ACHN (cell line): ENCODE measurements at places on chromosomes 2 and 18.
A peak's percentile ranks its signal among the peaks of the same experiment; 100 is the strongest.

DNA sequence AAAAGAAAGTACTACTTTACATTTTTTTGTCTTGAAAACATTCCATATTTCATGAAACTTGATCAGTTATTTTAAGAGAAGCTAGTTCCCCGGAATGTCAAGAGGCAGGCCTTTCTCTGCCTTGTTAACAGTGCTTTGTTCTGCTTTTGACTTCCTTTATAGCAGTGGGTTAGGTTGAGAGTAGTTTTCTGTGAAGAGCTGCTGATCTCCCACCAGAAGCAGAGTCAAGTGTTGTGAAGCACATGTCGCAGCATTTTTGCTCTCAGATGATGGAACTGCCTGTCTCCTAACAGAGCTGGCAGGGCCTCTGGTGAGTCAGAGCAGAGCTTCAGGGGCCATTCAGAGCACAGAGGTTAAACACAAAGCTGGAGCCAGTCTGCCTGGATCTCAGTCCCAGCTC, 871.8 kb downstream of the SLC4A3 start:
- peak; percentile 55 for DNase-seq

DNA sequence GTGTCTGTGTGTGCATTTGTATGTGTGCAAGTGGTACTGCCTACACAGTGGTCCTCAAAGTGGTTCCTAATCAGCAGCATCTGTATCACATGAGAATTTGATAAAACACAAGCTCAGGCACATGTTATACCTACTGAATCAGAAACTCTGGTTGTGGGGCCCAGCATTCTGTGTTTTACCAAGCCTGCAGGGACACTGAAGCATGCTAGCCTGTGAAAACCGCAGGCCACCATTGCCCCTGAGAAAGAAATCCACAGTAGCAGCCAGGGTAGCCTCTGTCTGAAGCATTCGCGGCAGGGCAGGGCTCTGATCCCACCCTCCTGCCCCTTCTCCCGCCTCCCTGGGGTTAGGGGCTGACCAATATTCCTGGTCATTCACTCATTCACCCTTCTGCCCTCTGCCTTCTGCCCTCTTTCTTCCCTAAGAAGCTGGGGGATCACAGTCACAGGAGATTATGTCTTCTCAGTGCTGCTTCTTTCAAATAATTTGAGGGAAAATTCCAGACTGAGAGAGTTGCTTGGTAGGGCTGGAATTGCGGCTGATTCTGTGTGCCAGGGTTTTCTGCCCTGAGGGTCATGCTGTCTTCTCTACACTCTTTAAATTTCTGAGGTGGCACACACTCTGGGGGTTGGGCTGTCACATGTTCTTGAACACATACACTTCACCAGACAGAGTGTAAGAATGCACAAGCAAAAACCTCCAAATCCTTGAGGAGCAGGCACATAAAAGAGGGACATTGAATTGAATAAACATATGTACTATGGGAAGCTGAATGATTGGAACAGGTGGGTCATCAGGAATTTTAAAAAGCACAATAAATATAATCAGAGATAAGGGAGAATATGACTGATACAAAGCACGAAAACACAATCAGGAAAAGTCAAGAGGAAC, 126.6 kb upstream of the SEC11C start:
- no peak for DNase-seq

- no peak for DNase-seq
Measured at GRCh38 chr2:146598791-146599190, 1246.0 kb upstream of the ACVR2A start.

- DNase-seq: no peak
Measured at GRCh38 chr2:197204519-197205250, 105.9 kb downstream of the ANKRD44 start.

DNA sequence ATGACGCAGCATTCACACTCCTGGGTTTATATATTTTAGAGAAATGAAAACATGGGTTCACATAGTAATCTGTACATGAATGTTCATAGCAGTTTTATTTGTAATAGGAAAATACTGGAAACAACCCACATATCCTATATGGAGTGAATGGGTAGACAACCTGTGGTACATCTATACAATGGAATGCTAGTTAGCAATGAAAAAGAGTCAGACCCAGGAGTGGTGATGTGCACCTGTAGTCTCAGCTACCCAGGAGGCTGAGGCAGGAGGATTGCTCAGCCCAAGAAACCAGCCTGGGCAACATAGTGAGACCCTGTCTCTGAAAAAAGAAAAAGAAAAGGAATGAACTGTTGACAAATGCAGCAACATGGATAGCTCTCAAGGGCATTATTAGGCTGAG, 25.9 kb downstream of the AFTPH start:
- no peak for DNase-seq

- no peak for DNase-seq
Measured at GRCh38 chr2:218329027-218329825, 27.4 kb upstream of the CATIP start.

DNA sequence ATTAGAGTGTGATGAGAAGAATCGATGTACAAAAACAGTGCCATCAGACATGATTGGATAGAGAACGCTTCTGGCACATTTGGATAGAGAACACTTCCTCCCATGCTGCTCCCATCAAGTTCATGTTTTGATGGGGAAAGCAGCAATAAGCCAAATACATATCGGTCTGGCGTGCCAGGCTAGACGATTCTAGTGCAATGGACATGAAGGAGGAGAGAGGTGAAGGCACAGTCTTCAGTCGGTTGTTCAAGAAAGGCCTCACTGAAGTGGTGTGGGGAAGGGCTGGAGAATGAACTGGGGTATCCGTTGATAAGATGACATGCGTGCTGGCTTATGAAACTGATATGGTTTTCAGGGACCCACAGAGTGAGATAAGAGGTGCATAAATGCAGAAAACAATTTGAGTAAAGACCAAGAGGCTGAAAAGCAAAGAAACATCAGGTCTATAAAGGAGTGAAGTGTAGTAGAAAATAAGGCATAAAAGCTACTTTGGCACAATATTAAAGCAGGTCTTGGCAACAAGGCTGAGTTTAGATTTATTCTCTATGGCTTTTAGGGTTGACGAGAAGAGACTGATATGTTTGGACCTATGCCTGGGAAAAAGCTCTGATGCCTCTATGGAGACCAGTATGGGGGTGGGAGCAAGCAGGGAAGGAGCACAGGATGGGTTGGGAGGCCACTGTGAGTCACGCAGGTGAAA, 117.6 kb upstream of the PIEZO2 start:
- no peak for DNase-seq

DNA sequence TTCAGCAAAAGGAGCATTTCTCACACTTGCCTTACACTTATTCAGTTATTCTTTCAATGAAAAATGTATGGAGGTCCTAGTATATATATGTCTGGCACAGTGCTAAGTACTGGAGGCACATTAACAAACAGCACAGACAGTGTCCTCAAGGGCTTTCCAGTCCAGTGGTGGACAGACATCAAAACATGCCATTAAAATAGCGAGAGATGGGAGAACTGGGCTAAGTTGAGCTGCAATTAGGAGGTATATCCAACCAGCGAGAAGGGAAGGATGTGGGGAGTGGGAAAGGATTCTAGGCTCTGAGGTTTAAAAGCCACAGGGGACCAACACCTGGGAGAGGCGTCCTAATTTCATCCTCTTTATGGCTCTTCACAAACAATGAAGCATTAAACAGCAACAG, 127.5 kb upstream of the TTC39C start:
- DNase-seq: no peak

DNA sequence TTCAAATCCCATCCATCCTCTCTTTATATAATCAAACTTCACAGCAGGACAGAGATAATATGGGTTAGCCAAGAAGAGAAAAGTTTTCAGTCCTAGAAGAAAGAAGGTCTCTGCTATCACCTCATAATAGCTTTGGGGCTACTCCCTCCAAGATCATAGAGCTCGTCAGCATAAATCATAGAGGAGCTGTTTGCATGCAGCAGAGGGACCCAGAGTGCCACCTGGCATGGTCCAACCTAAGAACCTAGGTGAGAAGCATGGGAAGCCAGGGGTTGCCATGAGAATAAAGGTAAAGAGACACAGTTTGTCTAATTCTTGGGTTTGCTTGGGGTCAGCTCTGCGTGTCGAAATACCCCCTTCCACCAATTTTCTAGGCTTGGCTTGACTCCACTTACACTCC, 87.1 kb upstream of the CYP1B1 start:
- no peak for DNase-seq

DNA sequence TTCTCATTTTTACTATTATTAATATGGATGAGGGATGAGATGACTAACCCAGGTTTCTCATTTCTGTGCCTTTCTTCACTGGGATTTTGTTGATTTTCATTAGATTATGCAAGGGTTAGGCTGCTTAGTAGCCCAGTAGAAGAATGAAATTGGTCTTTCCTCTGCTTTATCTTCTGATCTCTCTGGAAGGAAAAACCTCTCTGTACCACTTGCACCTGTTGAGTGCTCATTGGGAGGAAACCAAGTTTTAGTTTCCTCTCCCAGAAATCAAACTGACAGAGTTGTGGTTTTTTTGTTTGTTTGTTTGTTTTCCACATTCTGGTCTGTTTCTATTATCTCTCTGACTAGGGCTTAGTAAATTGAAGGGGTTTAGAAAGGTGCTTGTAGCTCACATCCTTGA, 60.8 kb downstream of the KIAA1328 start:
- DNase-seq: no peak

DNA sequence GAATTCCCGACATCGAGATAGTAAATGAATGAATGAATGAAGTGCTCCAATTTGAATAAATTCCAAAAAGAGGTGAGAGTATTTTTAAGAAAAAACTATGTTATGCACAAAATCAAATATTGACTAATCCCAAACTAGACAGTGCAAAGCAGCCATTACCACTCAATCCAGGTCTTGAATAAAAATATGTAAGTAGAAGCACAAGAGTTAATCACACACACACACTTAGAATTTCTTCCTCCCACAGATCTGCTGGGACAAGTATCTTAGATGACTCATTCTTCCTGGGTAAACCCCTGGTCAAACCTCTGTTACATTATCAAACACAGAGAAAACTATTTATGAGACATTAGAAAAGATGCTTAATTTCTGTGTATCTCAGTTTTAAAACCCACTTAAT, 102.0 kb downstream of the PLA2R1 start:
- peak; percentile 55 for DNase-seq

GRCh38 chr2:233974530-233975071, 57.4 kb downstream of the TRPM8 start:
- DNase-seq: peak; percentile 100

DNA sequence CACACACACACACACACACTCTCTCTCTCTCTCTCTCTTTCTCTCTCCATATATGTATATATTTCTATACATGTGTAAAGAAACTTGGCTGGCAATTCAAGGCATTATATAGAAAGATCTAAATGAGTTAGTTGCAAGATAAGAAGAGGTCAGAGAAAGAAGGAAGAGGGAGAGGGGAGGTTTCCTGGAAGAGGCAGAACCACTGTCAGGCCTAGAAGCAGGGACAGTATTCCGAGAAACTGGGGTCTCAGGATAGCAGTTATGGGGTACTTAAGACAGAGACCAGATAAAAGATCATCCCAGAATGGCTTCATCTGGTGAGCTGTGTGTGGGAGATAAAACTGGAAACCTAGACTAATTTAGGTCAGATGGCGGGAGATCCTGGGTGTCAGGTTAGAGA, 180.8 kb downstream of the CAMKMT start:
- no peak for DNase-seq

DNA sequence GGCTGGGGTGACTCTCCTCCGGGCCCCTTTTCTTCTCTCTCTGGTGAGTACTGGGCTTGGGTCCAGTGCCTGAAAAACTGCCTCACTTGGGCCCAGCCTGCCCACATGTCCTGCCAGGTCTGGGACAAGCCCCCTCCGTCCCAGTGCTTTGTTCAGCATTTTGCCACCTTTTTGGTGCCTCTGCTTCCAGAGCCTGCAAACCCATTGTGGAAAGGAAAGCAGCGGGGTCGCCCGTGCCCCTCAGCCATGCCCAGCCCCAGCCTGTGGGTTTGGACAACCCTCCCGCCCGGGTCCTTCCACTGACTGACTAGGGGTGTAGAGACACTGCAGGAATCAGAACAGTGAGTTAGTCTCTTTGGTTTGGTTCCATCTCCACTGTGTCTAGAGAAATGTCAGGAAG, 140.7 kb upstream of the ALKAL2 start:
- DNase-seq: no peak

- no peak for DNase-seq
Measured at GRCh38 chr2:127308586-127309138, 14.7 kb upstream of the ERCC3 start.

GRCh38 chr2:140929849-140930248, 1201.0 kb downstream of the LRP1B start:
- DNase-seq: no peak

- peak; percentile 42 for DNase-seq
Measured at GRCh38 chr2:183093857-183094657, 15.5 kb downstream of the DUSP19 start.

- no peak for DNase-seq
Measured at GRCh38 chr2:38074058-38074763, 1.7 kb downstream of the CYP1B1 start.

DNA sequence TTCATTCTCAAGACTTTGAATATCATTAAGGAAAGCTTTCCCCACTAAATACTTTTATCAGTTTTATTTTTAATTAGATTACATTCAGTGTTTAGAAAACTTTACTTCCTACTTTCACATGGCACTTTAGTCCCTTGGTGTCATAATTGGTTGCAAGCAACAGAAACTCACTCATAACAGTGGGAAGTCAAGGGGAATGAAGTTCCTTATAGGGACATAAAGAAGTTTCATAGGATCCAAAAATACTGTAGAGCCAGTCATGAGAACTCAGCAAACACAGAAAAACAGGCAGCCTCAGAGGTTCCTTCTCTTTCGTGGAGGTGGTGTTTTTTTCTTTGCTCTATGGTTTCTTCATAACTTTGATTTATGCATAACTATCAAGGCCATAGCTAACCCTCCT, 809.0 kb downstream of the BCL11A start:
- DNase-seq: no peak

DNA sequence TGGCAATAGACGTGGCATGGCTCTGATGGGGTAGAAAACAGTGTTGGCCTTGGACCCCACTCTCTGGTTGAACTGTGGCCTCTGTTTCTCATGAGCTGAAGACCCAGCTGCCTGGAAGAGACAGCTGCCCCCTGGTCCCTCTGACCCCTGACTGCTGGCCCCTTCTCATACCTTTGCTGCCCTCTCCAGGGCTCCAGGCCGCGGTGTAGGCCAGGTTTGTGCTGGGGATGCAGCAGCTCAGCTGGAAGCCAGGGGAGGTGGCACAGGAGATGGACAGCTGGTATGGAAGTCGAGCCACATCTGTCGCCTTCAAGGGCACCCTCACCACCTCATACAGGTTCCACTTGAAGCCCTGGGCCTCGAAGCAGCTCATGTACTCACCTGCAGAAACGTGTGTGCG, 31.7 kb upstream of the SELENOI start:
- no peak for DNase-seq
